8988T (cell line): ENCODE measurements at places on chromosomes 3 and 15.

DNA sequence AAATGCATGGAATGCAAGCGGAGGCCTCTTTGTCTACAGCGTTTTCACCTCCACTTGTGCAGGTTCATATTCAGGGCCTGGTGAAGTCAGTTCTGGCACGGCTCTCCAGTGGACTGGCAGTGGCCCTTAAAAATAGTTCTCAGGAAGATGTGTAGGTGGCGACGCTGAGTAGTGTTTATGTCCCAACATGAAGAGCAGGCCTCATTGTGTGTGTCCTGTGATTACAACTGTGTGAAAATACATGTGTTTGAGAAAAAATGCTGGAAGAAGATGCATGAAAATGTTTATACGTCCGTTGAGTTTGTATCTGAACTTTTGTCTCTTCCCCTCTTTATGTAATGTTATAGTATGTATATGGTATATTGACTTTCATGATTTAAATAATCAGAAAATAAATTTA lies 7.2 kb downstream of the LIPC start:
- peak; percentile 18 for DNase-seq

- DNase-seq: no peak
Measured at GRCh38 chr3:13106308-13107001, 33.2 kb upstream of the IQSEC1 start.

DNA sequence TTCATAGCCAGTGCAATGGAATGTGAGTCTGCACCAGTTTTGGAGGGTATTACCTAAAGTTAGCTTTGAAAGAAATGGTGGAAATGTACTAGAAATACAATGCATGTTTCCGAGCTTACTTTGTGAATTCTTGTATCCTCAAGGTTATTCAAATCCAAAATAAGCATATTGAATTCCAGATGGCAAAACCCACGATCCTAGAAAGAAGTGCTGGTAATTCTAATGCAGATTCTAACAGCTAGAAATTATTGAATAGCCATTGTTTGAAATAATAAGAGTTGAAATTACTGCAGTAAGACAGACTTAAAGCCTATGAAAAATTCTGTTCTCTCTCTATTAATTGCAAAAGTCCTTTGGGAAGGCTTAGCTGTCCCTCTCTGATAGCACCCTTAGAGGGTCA lies 258.4 kb downstream of the CHL1 start:
- no peak for DNase-seq

DNA sequence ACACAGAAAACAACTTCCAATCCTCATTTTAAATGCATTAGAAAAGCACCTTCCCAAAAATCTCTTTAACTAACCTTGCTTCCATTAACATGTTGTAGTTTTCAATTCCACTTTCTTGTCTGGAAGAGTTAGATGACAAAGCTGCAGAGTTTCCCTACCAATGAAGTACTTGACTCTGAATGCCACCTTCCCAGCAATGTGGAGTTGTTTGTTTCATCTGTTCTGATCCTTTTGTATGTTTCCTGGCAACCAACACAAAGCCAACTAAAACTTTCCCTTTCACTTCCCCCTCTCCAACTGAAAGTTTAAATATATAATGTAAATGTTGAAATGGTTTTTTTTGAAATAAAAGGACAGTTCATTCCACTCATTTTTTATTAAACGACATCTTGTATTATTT lies at the start of gene WDR49:
TSS of gene WDR49 (minus strand) at position 183 of the 400 bp plus-strand sequence. CDS start 517 bp downstream, outside the sequence.
- DNase-seq: no peak

DNA sequence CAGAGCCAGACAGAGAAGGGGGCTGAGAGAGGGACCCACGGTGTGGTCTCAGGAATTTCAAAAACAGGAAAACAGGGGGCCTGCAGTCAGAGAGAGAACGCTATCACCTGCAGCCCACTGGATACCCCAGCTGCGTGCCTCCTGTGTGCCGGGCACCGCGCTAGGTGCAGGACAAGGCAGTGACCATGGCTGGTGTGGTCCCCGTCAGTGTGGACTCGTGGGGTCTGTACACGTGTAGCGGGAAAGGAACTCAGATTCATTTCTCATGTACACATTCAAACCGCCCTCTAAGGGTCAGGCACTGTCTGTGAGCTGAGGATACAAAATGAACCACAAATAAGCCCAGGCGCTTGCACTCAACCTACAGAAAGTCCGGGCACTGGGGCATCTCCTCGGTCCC lies 20.9 kb downstream of the SSUH2 start:
- no peak for DNase-seq

DNA sequence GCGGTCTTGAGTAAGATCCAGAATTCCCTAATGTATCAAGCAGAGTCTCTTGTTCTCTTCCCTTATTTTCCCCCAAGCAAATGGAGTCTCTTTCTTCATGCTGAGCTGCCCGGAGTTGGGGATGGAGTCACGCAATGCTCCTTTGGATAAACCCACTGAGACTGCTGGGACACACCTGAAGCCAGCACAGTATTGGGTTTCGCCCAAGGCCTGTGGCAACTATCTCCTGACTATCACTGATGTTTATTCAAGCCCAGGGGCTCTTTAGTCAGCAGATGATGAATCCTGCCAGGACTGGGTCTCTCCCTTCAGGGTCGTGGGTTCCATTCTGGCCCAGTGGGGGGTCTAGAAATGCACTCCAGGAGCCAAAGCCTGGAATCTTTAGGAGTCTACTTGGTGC lies 11.3 kb downstream of the USF3 start:
- DNase-seq: no peak

- no peak for DNase-seq
Measured at GRCh38 chr15:49464522-49464921, 41.5 kb downstream of the FGF7 start.

DNA sequence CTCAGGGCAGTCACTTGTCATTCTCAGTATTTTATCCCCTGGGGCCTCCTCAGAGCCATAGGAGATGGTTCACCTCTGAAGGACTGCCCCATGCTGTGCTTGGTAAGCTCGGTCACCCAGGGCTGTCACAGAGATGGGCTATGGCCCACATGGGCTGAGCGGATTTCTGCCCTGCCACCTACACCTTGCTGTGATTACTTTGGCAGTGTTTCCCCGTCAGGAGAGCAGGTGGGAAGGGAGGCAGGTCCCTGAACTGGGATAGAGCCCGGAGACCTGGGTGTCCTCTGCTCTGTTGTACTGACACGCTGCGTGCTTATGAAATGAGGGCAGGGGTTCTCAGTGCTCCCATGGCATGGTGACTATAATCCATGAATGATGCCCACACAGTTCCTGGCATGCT lies 48.9 kb downstream of the APBA2 start:
- no peak for DNase-seq

DNA sequence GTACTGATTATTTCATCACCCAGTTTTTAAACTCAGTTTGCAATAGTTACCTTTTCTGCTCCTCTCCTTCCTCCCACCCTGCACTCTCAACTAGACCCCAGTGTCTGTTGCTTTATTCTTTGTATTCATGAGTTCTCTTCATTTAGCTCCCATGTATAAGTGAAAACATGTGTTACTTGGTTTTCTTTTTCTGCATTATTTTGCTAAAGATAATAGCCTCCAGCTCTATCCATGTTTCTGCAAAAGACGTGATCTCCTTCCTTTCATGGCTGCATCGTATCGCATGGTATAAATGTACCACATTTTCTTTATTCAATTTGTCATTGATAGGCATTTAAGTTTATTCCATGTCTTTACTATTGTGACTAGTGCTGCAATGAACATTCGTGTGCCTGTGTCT lies 79.0 kb downstream of the NAALADL2 start:
- no peak for DNase-seq

GRCh38 chr15:52124270-52124880 lies 11.8 kb upstream of the BCL2L10 start:
- DNase-seq: no peak

DNA sequence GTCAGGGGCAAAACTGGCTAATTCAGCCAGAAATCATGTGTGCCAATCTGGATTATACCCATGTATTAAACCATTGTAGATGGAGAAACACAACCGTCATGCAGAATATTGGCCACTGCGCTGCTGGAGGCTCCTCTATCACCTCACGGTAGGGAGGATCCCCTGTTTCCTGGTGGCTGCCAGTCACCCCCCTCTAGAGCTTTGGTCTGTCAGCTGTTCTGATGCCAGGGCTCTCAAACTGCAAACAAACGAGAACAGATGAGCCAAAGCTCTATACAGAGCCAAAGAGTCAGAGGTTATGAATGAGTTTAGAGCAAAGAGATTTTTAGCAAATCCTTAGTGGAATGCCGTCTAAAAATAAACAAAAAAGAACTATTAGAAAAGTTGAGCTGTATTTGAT lies 62.5 kb downstream of the IL20RB start:
- no peak for DNase-seq

GRCh38 chr15:45391746-45392583 lies 13.6 kb upstream of the GATM start:
- no peak for DNase-seq

DNA sequence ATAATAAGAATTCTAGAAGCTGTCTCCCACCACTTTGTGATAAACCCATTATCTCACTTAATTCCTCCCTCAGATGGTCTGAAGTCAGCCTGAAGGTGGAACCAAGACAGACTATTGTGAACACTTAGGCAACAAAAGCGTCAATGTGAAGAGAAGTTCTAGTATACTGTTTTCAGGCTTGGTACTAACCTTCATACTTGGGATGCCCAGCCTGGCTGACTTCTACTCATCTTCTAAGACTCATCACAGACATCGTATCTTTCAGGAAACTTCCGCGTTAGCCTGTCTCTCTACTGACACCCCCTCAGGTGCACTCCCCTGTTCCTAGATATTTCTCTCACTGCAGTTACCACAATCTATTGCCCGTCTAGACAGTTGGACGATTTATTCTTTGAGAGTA lies 201.2 kb downstream of the SATB1 start:
- DNase-seq: no peak

- DNase-seq: no peak
Measured at GRCh38 chr3:62493109-62493801, 119.9 kb upstream of the FEZF2 start.

- DNase-seq: no peak
Measured at GRCh38 chr15:31365655-31366127, 39.1 kb downstream of the KLF13 start.

DNA sequence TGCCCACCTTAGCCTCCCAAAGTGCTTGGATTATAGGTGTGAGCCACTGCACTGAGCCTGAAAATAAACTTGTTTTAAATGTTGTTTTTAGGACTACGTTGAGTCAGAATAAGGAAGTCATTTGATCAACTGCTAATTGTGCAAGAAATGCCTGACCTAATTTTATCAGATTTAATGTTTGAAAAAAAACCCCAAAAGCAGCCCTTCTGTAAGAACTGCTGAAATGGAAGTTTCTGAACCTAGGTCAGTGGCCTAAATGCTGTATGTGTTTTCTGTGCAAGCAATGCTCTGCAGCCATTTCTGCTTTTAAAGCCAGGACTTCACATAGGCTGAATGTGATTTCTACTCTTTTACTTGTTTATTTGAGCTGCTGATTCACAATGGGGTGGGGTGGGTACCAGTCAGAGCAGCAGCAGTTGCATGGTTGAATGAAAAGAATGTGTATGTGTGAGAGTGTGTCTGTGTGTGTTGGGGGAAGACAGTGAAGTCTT lies 6.6 kb downstream of the GPX1 start:
- DNase-seq: no peak
